Activated CD4-positive, alpha-beta memory T cell treated with anti-CD3 and anti-CD28 coated beads for 36 hours (primary cell): ENCODE measurements at places on chromosomes 2 and 18. TPM values are rescaled to one million over a fixed set of nuclear protein-coding genes. Genes with fewer than 3 reads are reported as not detected.

Gene VAPA
- 159 TPM for total RNA-seq

Gene FSHR
- total RNA-seq = not detected

Gene IL1RL1
- 1.3 TPM for total RNA-seq

Gene RMDN2
- 1.8 TPM for total RNA-seq

Gene UGT1A4
- total RNA-seq = not detected

Gene ALK
- total RNA-seq = not detected

Gene CCDC121
- total RNA-seq = 0.36 TPM

Gene LBX2
- 0.63 TPM for total RNA-seq

Gene QPCT
- total RNA-seq = 0.68 TPM

Gene TMEM247
- total RNA-seq = not detected

Gene CEP68
- total RNA-seq = 6.6 TPM

Gene ONECUT2
- 0.02 TPM for total RNA-seq

Gene ZAP70
- 160 TPM for total RNA-seq

Gene TMSB10
- 2,567 TPM for total RNA-seq

Gene SLC14A1
- total RNA-seq = 1.1 TPM

Gene WDPCP
- total RNA-seq = 4.4 TPM

Gene ITPRIPL1
- total RNA-seq = 30.2 TPM

Gene CRYGD
- not detected for total RNA-seq

Gene GAREM1
- not detected for total RNA-seq

Gene TRMT61B
- total RNA-seq = 18.1 TPM

Gene POMC
- total RNA-seq = 4.2 TPM

Gene KRTCAP3
- 6.4 TPM for total RNA-seq

Gene NEU2
- not detected for total RNA-seq

Gene SCG2
- not detected for total RNA-seq

Gene MC5R
- not detected for total RNA-seq

Gene COBLL1
- not detected for total RNA-seq

Gene CCDC85A
- total RNA-seq = not detected

Gene PROKR1
- total RNA-seq = not detected

Gene CCBE1
- not detected for total RNA-seq

Gene CCDC74A
- total RNA-seq = 7.0 TPM

Gene WNT6
- total RNA-seq = 0.40 TPM

Gene HOXD10
- not detected for total RNA-seq

Gene CLEC4F
- not detected for total RNA-seq

Gene DPP4
- 29.9 TPM for total RNA-seq

Gene HRH4
- total RNA-seq = 0.65 TPM

Gene PMS1
- total RNA-seq = 38.6 TPM

Gene RNF152
- 0.12 TPM for total RNA-seq

Gene TSPYL6
- total RNA-seq = not detected

Gene EMX1
- not detected for total RNA-seq

Gene EVX2
- not detected for total RNA-seq

Gene CPSF3
- 77.5 TPM for total RNA-seq

Gene CDH19
- not detected for total RNA-seq

Gene REG1B
- total RNA-seq = not detected

Gene CHRNG
- not detected for total RNA-seq

Gene RIT2
- not detected for total RNA-seq

Gene GKN2
- total RNA-seq = not detected

Gene C2orf66
- total RNA-seq = not detected

Gene HAAO
- not detected for total RNA-seq

Gene TMEM37
- total RNA-seq = not detected

Gene CTLA4
- 245 TPM for total RNA-seq

Gene PGAP1
- 24.5 TPM for total RNA-seq

Gene SCN7A
- not detected for total RNA-seq

Gene NHEJ1
- 17.7 TPM for total RNA-seq

Gene AMER3
- total RNA-seq = not detected

Gene TMEM178A
- 0.48 TPM for total RNA-seq

Gene FAM124B
- total RNA-seq = 0.39 TPM

Gene SPOPL
- 10.6 TPM for total RNA-seq

Gene SGPP2
- total RNA-seq = 20.3 TPM

Gene GALNT1
- total RNA-seq = 37.2 TPM

Gene EFEMP1
- not detected for total RNA-seq
